ENCODE measurements at places on chromosomes 2 and 18.

DNA sequence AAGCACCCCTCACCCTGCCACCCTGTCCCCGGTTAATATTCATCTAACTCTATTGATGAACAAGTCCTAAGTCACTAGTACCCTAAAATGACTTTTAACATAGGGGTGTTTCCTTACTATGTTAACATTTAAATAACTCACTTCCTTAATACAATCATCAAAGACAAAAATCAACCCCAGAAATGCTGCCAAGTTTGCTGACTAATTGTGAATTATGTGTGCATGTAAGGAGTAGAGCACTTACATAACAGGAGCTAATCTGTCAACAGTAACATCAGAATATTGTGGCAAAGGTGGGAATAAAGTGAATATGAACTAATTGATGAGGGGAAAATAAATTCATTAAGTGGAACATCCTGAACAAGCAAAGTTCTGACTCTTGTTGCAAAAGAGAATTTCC is 81.4 kb upstream of the ERBB4 start:
- DNase-seq = no peak

DNA sequence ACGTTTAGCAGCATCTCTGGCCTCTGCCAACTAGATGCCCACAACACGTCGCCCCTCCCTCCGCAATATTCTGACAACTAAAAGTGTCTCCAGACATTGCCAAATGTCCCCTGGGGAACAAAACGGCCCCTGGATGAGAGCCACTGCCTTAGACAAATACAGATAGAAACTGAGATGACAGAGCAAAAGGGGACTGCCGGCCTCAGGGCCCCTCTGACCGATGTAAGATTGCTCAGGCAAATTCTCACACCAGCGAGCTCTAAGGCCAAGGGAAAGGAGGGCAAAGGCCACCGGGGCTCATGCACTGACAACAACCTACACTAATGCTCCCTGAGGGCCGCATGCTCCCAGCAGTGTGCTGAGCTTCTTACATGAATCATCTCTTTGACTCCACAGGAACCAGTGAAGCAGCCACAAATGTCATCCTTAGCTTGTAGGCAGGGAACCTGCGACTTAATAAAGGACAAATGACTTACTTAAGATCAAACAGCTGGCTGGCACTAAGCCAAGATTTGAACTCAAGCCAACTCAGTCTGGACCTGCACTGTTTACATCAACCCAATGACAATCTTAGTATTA is 228.5 kb downstream of the TTC32 start:
- DNase-seq = peak; percentile 55

DNA sequence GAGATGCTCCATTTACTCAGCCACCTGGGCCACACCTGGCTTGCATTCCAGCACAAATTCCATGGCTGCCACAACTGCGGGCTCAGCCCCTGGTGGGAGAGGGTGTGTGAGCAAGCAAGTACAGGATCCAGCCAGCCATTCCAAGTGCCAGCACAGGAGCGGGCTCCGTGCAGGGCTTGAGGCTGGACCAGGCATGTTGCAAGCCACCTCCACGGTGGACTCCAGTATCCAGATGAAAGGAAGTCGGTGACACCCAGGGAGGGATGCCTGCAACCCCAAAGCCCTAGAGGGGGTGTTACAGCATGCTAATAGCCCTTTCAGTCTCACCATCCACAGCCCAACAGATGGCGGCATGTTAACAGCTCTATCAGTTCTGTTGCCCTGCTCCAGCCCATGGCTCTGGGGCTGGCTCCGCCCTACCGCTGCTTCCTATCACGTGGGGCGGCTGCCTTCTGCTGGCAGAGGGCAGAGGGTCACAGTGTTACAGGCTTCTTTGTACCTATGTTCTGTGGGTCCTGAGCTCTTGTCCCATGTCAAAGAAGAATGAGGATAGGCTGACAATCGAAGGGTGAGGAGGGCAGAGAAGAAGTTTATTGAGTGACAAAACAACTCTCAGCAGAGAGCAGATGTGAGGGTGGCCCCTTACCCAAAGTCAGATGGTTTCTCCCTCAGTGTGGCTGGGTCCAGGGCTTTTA is 11.7 kb upstream of the GORASP2 start:
- no peak for DNase-seq

GRCh38 chr18:1760901-1761300 is 810.4 kb downstream of the METTL4 start:
- no peak for DNase-seq

GRCh38 chr2:132849118-132849517 is 179.1 kb upstream of the LYPD1 start:
- peak; percentile 32 for DNase-seq

DNA sequence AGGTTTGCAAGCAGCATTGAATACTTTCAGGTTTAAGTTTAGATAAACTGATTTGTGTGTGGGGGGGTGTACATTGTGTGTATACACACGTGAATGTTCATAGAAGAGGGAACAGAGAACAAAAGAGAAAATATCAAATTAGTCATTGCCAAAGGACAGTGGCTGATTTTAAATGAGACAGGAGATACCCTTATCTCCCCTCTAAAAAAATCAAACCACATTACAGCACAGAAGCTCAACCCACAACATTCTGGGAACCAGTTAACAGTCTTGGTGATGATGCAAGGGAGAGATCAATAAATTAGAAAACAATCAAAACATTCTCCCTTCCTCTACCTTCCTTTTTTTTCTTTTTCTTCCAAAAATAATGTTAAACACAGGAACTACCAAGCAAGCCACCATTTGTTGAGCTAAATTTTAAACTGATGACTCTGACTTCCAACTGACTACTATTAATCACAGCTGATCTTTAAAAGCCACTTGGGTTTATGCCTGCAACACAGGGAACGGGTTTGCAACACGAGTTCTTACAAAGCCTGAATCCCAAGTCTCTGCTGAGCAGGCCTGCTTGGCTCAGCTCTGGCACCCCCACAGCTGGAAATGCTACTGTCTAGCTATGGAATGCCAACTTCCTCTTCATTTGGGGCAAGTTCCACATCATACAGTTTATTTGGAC is 119.2 kb upstream of the ACVR1C start:
- DNase-seq = peak; percentile 80

DNA sequence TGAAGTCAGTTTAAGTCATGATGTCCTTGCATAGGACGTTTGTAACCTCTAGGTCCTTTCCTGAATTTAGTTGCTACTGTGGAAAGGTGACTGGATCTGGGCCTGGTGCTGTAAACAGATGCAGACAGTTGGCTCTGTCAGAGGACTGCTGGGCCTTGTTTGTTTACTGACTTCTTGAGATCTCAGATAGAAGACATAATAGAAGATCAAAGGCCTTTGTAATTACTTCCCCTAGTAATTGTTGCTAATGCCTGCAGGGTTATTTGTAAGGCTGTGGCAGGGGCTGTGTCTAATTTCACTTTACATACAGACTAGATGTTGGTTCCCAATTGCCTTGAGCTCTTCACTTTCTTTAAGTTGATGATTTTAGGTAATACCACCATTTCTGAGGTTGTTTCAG is 42.5 kb downstream of the LYPD6B start:
- no peak for DNase-seq

DNA sequence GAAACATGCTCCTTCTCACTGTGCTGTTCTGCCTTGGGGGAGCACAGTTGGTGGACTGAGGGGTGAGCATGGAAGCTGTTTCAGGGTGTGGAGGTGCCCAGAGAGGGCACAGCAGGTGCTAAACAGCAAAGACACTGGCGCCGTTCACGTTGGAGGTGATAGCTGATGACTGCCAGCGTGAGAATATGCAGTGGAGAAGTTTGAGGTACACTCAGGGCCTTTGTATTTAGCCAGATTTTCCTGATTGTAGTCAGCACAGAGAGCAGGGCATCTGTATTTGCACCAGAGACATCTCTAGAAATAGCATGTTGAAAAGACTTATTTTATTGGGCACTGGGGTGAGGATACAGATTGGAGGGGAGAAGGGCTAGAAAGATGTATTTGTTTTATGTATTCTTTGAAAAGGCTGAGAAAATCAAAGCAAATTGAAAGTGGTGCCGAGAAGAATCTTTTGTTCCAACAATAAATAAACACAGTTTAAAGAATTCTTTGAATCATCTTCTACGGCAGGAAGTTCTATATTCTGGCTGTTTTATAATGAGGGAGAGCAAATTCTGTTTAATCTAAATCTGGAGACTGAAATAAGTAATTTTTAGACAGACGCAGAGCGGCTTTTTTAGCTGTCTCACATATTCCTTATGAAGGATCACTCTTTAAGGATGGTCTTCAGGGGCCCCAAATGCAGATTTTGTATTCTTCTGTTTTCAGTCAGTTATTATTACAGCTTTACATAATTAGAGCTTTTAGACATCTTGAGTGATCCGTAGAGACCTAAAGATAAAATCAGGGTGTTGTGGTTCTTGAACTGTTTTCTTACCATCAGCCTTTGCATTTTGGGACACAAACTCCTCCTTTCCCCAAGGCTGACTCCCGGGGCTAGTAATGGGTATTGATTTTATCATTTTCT is 7.1 kb downstream of the ZNF532 start:
- DNase-seq = no peak

DNA sequence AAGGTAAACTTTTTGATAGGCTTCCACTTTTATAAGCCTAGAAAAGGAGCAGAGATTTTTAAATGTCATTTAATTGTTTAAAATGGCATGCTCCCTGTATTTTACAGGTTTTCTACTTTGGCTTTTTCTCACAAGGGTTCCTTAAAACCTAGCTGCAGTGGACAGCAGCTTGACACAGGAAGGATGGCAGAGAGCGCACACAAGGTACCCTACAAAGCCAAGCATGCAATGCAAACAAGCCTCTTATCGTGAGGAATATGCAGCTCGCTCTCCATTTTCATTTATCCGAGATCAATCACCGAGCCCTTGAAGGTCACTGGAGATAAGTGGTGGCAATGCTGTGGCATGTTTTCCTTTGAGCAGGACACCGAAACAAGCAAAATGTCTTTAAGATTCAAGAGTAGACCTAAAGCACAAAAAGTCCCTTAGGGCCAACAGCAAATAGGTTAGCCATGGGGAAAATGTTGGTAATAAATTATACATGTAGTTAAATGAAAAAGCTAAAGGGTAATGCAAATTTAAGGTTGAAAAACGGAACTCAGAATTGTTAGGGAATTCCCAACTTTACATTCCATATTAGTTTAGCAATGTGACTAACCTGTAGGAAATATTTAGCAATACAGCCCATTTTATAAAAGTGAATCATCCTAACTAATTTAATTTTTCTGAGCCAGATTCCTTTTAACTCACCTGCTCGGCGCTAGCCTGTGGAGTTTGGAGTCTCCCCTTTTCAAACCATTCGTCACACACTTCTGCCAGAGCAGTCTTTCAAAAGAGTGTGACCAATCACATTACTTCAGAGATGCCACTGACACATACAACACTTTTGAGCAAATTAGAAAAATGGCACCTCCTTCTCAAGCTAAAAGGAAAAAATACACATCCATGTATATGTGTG is 337.9 kb upstream of the PKDCC start:
- DNase-seq = no peak

GRCh38 chr2:119821266-119821665 is 61.5 kb downstream of the PTPN4 start:
- no peak for DNase-seq

DNA sequence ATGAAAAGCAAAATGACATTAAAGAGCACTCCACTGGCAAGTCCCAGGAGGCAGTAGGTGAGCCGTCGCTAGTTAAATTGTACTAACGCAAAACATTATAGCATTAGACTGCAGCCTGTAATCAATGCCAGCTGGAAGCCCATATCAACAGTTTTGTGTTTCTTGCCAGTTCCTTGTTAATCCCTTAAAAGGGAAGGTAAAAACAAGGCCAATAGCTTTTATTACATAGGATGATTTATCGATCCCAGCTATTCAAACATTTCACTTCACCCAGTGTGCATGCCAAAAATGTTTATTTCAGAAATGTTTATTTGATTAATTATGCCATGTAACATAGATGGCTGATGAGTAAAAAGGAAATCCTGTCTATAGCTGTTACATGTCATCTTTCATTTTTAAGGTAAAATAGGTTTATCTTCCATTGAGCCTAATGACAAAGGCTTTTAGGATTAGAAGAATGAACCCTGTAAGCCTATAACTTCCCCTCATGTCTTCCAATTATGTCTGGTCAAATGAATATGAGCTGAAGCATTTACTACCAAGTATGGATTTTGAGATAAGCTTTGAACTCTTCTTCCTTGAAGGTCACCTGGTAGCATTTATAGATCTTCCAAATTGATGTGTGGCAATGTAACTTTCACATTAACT is 591.2 kb downstream of the RNF144A start:
- no peak for DNase-seq

GRCh38 chr2:237304763-237305514 is 109.0 kb downstream of the COL6A3 start:
- peak; percentile 79 for DNase-seq

DNA sequence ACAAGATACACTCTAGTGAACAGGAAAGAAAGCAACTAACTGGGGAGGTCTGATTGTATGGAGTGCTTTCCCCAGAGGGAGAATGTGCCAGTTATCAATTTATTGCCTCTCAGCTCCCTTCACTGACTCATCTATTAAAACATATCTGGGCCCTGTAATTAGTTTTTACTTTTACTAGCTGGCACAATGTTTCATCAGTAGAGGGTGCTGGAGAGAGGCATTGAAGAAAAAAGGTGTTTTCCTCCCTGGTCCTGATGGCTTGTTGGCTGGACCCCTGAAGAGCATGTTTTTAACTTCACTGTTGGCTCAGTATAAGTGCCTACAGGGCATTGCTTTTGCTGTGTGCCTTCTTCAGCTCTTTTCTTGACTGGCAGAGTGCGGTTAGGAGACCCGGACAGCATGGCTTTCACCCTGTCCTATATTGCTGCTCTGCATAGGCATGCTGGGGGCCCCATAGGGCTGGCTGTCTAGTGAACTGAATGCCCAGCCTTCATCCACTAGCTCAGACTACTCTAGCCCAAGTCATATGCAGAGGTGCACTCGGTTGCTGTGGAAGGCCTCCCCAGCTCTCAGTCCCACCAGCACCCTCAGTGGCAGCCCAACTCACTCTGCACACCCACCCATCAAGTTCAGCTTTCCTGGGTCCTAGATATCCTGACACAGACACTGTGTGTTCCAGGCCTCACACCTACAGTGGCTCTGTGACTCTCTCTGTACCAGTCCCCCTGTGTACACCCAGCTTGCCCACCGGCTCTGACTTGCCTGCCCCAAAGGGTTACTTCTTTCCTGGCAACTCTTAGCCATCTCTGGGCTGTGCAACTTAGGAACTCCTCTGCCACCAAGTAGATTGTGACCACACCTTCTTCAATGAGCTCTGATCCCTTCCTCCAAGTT is 62.3 kb upstream of the ACYP2 start:
- no peak for DNase-seq

DNA sequence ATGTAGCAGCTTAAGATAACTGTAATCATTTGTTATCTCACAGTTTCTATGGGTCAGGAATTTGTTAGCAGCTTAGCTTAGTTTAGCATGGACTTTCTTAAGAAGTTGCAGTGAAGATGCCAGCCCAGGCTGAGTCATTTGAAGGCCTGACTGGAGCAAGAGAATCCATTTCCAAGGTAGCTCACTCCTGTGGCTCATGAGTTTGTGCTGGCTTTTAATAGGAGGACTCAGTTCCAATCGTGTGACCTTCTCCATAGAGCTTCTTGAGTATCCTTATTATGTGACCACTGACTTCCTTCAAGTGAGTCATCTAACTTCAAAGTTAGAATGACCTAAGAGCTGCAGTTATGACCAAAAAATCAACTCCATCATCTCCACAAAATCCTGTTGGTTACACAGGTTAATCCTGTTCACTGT is 1.4 kb downstream of the GPATCH11 start:
- DNase-seq = peak; percentile 12

- no peak for DNase-seq
Observed at GRCh38 chr2:10350761-10351160, 48.1 kb downstream of the HPCAL1 start.

- peak; percentile 7 for DNase-seq
Observed at GRCh38 chr2:225429717-225430116, 30.2 kb downstream of the NYAP2 start.

Data from AG20443 (cell line).